T-helper 9 cell (primary cell): ENCODE measurements at places on chromosomes 11 and 22.

- no peak for DNase-seq
Measured at GRCh38 chr11:116613206-116613875, 159.4 kb downstream of the BUD13 start.

- DNase-seq = peak; percentile 29
Measured at GRCh38 chr22:19429950-19430889, 1.3 kb downstream of the HIRA start.

DNA sequence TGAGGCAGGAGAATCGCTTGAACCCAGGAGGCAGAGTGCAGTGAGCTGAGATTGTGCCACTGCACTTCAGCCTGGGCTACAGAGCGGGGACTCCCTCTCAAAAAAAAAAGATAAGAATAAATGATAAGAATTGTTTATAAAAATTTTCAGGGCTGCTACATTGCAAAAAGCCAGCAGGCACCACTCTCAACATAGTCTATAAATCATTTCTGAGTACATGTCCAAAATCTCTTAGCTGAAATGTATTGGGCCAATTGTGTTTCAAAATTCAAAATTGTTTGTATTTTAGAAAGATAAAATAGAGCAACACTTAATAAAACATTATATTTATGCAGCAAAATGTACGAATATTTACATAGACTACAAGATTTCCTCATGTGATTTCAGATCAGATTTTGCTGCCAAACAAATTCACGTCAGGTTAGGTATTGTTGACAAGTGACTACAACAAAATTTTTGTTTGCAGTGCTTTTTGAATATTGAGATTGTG lies 13.9 kb downstream of the PGR start:
- DNase-seq = no peak

DNA sequence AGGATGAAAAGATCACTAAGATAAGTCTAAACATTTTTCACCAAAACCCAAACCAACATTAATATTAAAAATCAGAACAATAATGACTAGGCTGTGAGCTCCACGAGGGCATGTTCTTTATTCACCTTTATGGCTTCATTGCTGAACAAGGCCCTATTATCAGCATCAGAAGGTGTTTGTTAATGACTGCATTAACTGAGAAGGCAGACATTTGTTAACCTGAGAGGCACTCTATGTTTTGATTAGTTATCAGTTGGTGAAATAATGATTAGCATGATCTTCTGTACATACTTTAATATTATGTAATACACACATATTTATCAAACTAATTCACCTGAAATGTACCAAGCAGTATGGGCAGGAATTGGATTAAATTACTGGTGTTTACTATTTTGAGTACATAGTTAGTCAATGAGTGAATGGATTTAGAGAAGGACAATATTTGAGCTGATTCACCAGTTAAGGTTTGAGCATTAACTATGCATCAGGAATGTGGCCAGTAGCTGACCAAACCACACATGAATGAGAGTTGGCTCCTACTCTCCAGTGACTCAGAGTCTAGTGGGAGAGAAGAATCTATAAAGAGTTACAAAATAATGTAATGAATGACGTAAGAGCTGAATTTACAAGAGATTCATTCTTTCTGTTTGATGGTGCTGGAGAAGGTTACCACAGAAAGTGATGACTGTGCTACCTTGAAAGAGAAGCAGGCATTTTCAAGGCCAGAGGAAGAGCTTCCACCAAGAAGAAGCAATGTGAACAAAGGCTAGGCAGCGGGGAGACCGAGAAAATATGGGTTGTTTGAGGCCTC lies 6.7 kb downstream of the IL18 start:
- DNase-seq = no peak

GRCh38 chr11:61985869-61986268 lies 18.4 kb upstream of the FTH1 start:
- no peak for DNase-seq

DNA sequence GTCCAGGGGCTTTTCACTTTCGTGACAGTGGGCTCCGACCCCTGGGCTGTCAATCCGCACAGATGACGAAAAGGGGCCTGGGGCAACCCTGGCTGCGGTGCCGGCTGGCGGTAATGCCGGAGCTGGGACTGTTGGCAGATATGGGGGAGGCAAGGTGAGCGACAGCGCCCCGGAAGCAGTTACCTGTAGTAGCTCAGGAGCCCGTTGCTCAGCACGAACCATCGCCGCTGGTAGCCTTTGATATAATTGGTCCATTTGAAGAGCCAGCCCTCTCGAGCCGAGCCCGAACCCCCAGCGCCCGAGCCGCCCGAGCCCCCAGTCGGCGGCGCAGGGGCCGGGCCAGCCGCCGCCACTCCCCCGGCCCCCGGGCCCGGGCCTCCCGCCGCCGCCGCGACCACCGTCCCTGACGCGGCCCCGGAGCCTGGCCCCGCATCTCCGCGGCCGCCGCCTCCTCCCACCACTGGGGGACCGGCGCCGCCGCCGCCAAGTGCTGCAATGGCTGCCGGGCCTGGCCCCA lies 396 bp downstream of the OSBP start:
- DNase-seq = peak; percentile 61

- DNase-seq = no peak
Measured at GRCh38 chr11:83151274-83151977, 5.5 kb upstream of the PCF11 start.

- DNase-seq = no peak
Measured at GRCh38 chr22:43356881-43357280, 13.7 kb upstream of the SCUBE1 start.

DNA sequence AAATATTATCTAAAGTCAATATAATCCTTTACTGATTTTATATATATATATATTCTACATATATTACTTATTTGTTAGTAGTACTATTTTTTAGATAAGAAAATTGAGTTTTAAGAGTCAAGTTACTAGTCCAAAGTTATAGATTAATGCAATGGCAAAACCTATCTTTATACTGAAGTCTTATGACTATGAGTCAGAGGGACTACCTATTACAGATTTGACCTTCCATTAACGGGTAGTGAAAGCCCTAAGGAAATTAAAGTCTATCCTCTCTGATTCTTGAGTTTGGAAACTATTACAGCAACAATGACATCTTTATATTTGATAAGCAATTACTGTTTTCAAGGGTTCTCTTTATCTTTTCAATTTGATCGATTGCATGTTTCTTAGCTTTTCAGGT lies 315.8 kb downstream of the CASP12 start:
- no peak for DNase-seq

DNA sequence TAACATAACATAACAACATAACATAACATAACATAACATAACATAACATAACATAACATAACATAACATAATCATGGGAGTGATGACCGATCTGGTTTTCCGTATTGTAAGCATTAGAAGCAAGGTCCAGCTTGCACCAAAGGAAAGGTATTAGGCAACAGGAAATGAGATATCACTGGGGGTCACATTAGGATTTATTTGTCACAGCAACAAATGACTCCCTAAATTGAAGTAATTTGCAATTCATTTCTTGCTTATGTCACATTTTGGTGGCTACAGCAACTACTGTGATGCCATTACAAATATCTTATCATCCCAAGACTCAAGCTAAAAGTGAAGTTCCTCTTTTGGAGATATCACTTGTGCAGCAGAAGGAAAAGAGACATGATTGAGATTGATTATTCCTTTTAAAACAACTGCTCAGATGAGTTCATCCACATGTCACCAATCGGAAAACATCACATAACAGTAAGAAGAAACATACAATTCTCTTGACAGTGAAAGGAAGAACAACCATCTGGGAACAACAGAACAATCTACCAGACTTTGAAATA lies 1331.1 kb upstream of the RAG2 start:
- no peak for DNase-seq

DNA sequence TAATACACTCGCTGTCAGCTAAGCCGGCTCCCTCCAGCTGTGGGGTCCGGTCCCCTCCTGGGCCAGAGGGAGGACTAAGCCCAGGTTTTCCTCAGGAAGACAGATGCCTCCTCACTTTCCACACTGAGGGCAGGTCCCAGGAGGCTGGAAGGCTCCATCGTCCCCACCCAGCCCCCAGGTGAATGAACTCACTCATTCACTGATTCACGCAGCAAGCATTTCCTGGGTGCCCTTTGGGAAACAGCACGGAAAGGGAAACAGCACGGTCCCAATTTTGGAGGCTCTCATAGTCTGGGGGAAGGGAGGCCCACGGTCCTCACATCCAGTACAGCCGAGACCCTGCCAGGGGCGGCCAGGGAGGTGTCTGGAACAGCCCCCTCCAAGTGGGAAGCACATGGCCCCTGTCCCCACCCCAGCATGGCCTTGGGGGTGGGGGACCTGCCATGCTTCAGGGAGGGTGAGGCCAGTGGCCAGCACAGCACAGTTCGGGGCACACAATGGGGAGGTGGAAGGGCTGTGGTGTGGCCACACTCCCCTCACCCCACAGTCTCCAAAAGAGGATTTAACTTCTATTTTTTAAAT lies 9.3 kb upstream of the TH start:
- no peak for DNase-seq

GRCh38 chr11:117410861-117411710 lies 83.4 kb downstream of the CEP164 start:
- no peak for DNase-seq

DNA sequence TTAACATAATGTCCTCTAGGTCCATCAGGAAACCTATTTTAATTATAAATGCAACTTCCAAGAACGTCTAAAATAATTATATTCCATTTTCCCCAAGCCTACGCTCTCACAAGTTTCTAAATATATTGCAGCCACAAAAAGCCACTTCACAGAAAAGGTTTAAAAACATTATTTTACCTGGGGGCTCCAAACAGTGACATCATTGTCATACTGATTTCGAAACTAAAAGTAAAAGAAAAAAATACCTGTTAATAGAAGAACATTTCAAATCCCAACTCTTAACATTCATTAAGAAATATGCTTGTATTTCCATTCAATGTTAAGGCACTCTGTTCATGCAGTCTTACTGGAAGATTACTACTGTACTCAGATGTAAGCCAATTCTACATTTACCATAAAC lies 1.4 kb downstream of the PSMA1 start:
- DNase-seq = no peak

GRCh38 chr11:18676803-18677202 lies 21.8 kb upstream of the TMEM86A start:
- DNase-seq = no peak

- no peak for DNase-seq
Measured at GRCh38 chr22:19228179-19228578, 49.6 kb upstream of the SLC25A1 start.

GRCh38 chr11:86208572-86208971 lies 36.0 kb upstream of the EED start:
- DNase-seq = no peak

DNA sequence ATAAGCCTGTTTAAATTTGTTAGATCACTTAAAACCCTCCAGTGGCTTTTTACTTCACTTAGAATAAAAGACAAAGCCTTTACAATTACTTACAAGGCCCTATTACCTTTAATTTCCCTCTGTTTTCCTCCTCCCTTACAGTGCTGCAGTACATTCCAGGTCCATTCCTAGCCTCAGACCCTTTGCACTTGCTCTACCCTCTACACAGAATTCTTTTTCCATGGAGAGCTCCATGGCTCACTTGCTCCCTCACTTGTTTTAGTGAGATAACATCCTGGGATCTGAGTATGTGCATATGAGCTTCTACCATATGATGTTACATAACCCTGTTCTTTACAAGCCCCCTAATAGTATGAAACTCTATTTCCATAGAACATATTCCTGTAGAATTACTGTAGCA lies 24.4 kb downstream of the ZNF214 start:
- no peak for DNase-seq

GRCh38 chr11:115065830-115066664 lies 387.7 kb downstream of the NXPE2 start:
- DNase-seq = no peak

DNA sequence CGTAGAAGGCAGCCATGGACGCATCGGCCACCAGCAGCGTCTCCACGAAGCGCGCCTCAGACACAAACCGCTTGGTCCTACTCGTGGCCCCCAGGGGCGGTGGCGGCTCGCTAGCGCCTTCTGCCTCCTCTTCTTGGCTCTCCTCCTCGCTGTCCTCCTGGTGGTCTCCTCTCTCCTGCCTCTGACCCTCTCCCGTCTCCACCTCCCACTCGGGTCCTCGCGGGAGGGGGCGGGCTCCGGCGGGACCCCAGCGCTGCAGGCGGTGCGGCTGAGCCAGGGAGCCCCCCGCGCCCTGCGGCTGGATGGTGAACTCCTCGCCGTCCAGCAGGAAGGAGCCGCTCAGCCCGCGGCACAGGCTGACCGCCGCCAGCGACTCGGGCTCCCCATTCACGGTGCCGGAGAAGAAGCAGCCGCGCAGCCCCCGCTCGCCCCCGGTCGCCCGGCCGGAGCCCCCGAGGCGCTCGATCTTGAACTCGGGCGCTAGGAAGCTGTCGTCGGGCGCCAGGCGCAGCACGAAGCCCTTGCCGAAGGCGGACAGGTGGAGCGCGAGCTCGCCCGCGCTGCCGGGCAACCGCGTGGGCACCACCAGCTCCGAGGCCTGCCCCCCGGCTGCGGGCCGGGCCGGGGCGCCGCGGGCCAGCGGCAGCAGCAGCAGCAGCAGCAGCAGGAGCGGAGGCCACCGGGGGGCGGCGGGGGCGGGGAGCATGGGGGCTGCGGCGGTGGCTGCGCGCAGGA lies 661 bp downstream of the ADAMTS8 start:
- DNase-seq = no peak

GRCh38 chr11:98955551-98955950 lies 65.2 kb upstream of the CNTN5 start:
- DNase-seq = no peak

- DNase-seq = no peak
Measured at GRCh38 chr11:8597182-8597581, 3.2 kb upstream of the STK33 start.

- no peak for DNase-seq
Measured at GRCh38 chr11:13321431-13321830, 43.8 kb downstream of the BMAL1 start.

DNA sequence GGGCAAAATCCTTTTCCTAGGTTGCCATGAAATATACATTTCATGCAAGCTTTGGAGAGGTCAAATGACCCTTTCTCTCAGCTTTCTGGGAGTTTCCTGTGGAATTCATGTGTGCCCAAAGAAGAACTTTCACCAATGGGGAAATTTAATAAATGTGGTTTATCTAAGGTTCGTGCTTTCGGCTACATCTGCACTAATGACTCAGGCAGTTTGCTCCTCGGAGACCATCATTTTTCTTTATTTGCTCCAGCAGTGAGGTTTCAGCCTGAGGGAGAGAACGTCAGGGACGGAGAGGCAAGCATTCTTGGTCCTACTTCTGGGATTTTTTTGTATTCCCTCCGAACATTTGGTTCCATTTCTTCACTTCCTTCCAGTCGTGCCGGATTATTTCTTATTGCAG lies 85.2 kb downstream of the FLI1 start:
- no peak for DNase-seq

DNA sequence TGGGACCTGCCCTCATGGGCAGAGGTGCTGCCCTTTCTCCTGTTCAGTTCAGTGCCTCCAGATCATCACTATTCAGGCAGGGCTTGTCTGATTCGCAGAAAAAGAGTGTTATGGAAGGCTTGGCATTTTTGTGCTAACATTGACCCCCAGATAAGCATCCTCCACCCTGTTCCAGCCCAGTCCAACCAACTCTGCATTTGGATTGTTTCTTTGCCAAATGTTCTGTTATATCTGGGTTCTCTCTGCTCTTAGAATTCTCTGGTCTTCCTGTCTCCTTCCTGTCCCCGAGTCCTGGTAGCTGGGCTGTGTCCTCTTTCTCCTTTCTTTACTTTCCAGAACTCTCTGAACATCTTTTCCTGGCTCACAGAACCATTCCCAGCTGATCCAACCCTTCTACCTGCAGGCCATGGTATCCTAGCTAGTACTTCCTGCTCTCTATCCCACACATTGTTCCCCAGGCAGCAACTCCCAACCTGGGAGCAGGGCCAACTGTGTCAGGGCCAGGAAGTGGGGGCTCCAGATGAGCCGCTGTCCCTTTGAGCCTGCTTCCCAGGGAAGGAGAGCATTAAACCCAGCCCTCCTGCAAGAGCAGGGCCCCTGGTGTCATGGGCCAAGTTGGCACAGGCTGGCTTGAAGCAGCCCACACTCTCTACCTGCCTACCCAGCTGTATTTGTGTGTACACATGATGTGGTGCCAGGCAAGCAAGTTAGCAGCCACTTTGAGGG lies 280.7 kb upstream of the CADM1 start:
- no peak for DNase-seq
